ENCODE measurements at places on chromosomes 13 and 19.

GRCh38 chr13:99385161-99385560 lies 78.0 kb upstream of the GPR183 start:
- DNase-seq = no peak

GRCh38 chr19:10985502-10985901 lies 24.7 kb downstream of the SMARCA4 start:
- no peak for DNase-seq

DNA sequence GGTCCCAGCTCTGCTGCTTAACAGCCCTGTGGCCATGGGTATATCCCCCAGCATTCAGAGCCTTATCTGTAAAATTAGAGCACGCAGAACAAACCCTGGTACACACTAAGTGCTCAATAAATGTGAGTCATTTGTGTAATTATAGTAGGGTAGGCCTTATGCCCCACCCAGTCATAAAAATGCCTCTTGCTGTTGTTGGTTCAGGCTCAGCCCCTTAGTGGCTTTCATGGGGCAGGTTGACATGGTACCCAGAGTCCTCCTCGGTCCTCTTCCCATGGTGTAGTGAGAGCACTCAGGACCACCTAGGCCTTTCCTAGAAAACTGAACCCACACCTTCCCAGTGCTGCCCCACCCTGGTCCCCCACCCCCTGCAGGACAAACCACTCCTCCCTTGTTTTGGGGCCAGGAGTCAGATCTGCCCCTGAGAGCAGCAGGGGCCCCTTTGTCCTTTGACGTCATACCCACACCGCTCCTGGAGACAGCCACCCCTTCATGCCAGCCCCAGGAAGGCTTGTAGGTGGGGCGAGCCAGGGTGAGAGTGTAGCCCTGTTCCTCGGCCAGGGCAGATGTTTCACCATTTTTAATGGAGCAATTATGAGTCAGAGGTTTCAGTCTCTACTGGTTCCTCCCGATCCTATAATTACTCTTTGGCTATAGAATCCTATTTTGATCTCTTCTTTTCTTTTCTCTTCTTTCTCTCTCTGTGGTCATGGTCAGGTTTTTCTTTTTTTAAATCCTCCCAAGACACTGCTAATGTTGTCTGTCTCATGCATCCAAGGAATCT lies 36.8 kb downstream of the ACTN4 start:
- DNase-seq = peak; percentile 88

- DNase-seq = no peak
Measured at GRCh38 chr13:69903081-69903480, 204.5 kb upstream of the ATXN8OS start.

- DNase-seq = no peak
Measured at GRCh38 chr13:30454991-30455390, 10.7 kb downstream of the HMGB1 start.

DNA sequence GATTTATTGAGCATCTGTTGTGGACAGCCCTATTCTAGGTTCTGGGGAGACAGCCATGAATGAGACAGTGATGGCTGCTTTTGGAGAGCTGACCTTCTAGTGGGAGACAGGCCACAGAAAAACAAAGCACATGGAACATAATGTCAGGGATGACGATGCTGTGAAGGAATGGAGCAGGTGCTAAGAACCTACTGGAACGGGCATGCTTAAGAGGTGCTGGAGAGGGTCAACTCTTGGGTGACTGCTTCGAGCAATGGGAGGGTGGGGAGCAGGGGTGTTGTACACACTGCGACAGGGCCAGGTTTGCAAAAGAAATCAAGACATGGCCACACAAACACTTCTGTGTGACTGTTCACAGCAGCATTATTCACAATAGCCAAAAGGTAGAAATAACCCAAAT lies 12.1 kb upstream of the CEACAM16 start:
- no peak for DNase-seq

DNA sequence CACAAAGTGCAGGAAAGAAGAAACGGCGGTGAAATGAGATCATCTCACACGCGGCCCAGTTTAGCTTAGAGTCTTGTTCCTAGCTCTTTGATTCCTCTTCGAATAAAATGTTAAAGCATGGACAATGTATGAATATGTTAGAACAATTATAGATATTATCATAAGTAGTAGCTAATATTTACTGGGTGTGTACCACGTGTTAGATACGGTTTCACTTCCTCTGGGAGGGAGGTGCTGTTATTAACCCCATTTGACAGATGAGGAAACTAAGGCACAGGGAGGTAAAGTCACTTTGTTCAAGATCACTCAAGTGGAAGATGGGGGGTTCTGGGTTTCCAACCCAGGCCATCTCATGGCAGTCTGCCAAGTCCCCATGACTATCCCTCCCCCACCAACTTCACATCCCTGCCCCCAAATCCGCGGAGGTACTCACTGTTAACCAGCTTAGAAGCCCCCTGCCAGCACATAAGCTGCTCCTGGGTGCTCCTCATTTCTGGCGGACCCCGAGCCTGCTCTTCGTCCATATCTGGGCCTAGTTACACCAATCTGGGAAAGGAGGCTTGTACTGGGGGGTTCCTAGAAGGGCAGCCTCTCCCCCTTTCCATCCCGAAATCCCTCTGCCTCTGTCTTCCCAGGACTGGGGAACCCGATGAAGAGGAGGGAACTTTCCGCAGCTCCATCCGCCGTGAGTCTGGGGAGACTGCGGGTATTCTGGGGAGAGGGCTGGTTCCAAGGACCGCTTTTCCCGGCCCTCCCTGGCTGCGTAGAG lies 1.0 kb upstream of the FXYD7 start:
- DNase-seq = no peak

- DNase-seq = peak; percentile 88
Measured at GRCh38 chr13:104592127-104592526, 1525.9 kb upstream of the SLC10A2 start.

GRCh38 chr19:53908106-53908934 lies 758 bp upstream of the CACNG7 start:
- DNase-seq = no peak

- peak; percentile 63 for DNase-seq
Measured at GRCh38 chr19:18417250-18418028, 1.8 kb upstream of the SSBP4 start.

DNA sequence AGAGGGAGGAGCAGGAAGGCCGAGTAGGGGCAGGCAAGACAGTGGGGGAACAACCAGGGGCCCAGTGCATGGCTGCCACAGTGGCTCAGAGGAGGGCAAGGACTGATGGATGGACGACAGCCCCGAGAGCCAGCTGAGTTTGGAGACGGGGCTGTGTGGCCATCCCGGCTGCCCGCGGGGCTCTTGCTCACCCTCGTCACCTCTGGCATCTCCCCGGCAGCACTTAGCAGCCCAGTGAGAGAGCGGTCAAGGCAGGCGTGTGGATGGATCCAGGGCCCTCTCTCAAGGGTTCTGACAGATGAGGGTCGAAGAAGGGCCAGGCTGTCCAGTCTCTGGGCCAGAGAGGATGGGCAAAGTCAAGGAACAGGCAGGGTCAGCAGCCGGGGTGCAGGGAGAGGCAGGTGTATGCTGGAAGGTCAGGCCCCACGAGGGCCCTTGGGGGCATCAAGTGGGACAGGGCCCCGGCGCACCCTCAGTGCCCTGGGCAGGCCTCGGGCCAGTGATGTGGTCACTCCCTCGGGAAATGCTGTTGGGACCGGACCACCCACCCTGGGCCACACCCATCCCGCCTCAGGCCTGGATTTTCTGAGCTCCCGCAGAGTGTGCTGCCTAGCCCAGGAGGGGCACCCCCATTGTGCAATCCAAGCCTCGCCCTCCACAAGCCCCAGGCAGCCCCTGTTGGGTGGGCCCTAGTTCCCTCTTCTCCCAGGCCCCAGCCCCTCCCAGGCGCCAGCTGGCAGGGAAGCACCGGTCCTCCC lies 56.4 kb upstream of the TPM4 start:
- DNase-seq = no peak

DNA sequence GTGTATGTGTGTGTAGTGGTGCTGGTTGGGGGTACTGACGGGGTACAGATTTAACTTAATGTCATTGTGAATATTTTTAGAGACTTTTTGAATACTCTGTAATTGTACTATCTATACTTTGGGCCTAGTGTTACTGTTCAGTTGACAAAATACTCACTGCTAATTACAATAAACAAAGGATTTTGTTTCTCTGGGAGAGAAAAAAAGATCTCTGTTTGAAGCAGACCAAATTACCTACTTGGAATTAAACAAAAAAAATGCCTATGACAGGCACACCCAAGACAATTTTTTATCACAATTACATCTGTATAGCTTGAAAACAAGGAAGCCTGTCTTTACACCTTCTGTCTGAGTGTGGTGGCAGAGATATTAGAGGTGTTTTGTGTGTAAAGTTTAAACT lies 45.1 kb downstream of the OLFM4 start:
- DNase-seq = no peak

GRCh38 chr13:49533591-49534269 lies 38.0 kb downstream of the PHF11 start:
- no peak for DNase-seq

DNA sequence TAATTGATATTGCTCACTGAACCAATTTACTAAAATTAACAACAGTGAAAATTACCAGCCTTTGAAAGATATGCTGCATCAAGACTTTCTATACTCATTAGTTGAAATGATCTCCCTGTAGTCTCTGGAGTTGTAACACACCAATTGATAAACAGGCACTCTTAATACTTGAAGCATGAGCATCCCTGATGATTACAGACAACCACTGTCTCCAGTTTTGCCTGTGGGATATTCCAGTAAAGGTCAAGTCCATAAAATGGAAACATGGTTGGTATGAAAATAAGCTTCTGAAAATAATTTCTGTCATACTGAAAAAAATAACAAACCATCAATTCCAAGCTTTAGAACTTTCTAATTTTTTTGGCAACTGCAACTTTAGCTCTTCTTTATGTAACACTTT lies 405.8 kb downstream of the SPRY2 start:
- DNase-seq = no peak

GRCh38 chr13:77565635-77566034 lies 30.1 kb downstream of the SCEL start:
- DNase-seq = peak; percentile 26

DNA sequence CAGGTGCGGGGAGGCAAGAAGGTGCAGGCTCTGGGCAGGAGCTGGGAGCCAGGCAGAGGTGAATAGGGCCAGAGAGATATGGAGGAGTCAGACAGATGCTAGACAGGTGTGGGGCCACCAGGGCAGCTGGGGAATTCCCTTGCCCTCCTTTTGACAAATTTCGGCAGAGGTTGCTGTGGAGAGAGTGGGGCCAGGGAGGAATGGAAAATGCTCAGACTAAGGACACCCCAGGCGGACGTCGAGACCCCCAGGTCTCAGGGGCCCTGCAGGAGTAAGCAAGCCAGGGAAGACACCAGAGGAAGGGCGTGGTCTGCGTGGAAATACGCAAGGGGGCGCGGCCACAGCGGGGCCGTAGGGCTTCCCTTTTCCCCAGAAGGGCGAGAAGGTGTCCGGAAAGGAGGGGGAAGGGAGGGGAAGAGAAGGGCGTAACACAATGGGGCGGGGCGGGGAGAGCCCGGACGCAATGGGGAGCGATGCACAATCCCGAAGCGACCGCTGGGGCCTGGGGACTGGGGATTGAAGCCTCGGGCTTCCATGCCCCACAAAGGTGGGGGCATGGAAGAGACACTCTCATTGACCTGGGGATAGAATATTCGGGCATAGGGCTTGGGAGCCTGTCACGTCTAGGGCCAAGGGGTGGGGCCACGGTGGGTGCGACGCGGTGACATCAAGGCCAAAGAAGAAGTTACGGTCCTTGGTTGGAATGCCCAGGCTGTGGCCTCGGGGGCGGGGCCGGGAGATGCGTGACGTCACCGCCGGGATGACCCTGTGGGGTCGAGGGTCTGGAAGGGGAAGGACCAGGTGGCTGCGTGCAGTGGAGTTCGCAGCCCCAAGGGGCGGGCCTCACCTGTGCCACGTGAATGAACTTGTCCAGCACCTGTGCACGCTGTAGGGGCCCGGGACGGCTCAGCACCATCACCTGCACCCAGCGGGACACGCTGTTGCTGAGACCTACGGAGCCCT lies 8.2 kb downstream of the RASGRP4 start:
- no peak for DNase-seq

DNA sequence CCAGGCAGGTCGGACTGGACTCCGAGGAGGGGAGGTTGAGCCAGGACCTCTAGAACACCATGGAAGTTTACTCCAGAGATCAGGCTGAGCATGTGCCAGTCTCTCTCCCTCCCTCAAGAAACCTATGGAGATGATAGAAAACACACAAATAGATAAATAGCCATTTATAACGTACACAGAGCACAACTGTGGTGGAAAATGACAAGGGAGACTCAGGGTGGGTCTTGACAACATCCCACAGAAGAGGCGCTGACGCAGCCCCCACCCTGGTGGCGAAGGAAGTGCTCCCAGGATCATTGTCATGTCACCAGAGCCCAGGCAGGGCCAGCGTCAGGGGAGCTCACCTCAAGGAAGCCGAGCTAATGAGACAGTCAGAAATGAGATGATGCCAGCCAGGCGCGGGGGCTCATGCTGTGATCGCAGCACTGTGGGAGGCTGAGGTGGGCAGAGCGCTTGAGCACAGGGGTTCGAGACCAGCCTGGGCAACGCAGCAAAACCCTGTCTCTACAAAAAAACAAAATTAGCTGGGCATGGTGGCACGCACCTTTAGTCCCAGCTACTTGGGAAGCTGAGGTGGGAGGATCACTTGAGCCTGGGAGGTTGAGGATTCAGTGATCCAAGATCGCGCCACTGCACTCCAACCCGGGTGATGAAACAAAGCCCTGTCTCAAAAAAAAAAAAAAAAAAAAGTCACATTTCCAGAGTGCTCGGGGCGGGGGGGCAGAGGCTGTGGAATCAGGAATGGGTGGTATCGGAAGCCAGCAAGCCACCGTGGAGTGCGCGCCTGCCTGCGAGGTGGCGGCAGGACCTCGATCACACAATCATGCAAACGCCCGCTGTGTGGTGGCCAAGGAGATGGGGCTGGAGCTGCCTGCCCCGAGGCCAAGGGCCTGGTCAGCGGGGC lies 178.4 kb downstream of the KDM4B start:
- no peak for DNase-seq

DNA sequence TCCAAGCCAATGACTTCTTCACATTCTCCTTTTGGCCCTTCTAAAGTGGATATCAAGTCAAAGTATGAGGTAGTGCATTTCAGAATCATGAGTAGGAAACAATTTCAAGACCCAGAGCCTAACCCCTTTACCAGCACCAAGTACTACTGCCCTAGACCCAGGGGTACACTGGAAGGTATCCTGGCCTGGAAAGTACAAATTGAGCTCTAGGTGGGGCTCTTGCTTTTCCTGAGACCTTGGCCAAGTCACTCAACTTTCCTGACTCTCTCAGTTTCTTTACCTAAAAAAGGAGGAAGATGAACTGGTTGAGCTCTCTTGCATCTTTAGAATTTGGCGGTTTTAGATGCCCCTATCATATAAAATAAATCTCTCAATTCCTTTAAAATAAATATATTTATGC lies 204.7 kb downstream of the FGF14 start:
- no peak for DNase-seq

- no peak for DNase-seq
Measured at GRCh38 chr13:33740134-33740538, 77.8 kb upstream of the RFC3 start.

GRCh38 chr13:21796775-21797514 lies 126.1 kb downstream of the FGF9 start:
- DNase-seq = no peak

Measured in RCC 7860 (cell line).